ENCODE measurements at places on chromosomes 2 and 18.

GRCh38 chr2:32235315-32235714 lies 29.4 kb downstream of the NLRC4 start:
- DNase-seq: no peak

- no peak for DNase-seq
Observed at GRCh38 chr2:9102861-9103662, 99.6 kb upstream of the MBOAT2 start.

DNA sequence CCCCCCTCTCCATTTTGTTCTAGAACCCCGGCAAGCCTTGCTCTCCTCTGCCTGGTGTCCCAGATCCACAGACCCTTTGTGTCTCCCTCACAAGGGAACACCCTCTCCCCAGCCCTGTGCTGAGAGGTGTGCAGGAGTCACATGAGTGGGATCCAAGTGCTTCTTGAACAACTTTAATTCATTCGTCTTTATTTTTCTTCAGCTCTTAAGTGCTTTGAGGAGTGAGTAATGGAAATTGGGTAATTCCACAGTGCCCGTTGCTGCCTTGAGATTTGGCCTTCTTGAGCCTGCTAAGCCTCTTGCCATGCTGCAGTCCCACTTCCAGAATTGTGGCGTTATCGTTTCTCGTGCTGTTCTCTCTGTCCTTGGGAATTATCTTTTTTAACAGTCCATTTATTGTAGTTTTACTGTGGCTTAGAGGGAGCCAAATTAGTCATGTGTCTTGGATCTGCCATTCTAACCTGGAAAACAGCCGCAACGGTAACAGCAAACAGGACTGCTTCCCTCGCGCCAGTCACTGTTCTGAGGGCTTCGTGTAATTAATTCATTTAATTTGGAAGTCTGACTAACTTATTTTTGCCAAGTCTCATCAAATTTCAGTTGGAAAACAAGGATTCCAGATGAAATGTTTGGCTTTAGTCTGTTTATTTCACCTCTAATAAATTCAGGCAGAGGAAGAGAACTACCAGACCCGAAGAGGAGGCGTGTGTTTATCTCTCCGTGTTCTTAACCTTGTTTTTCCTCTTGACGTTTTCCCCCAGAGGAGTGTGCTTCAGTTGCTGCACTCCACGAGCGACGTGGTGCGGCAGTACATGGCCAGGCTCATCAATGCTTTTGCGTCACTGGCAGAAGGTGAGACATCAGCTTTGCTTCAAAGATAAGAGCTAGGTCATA lies 72.0 kb downstream of the ARMC9 start:
- DNase-seq: no peak

- no peak for DNase-seq
Observed at GRCh38 chr2:215619989-215620388, 184.1 kb upstream of the FN1 start.

- no peak for DNase-seq
Observed at GRCh38 chr2:85854166-85854509, 34.7 kb downstream of the ST3GAL5 start.

DNA sequence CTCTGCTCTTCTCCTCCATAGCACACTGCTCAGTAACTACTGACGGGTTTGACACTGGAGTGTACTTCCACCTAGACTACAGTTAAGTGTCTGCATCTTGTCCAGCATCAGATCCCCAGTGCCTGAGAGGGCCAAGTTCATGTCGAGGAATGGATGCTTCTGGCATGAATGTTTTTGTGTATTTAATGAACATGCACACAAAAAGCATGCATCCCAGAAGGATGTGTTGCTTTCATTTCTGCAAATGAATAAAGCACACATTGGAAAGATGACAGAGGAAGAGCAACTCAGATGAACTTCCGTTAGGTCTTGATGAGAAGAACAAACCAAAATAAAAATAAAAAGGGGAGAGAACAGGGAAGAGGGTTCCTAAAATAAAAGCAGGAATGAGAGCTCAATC lies 27.9 kb downstream of the C2orf49 start:
- DNase-seq: no peak

DNA sequence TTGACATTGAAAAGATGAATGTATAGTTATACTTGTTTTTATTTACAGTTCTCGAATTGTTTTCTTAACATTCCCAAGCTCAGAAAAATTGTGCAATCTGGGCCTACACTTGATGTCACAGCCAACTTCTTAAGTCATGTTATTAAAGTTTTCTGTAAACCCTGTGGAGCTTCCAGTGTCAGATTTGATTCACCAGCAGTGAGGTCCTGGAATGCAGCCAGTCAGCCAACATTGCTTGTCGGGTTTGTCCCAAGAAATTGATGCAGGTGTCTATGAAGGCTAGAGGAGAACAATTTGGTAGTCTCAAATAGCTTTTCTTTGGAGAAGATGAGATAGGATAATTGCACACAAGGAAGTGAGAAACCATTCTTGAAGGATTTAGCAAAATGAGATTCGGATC lies 732.2 kb downstream of the DPP10 start:
- DNase-seq: no peak

- no peak for DNase-seq
Observed at GRCh38 chr2:102736110-102736409, 25.8 kb upstream of the TMEM182 start.

DNA sequence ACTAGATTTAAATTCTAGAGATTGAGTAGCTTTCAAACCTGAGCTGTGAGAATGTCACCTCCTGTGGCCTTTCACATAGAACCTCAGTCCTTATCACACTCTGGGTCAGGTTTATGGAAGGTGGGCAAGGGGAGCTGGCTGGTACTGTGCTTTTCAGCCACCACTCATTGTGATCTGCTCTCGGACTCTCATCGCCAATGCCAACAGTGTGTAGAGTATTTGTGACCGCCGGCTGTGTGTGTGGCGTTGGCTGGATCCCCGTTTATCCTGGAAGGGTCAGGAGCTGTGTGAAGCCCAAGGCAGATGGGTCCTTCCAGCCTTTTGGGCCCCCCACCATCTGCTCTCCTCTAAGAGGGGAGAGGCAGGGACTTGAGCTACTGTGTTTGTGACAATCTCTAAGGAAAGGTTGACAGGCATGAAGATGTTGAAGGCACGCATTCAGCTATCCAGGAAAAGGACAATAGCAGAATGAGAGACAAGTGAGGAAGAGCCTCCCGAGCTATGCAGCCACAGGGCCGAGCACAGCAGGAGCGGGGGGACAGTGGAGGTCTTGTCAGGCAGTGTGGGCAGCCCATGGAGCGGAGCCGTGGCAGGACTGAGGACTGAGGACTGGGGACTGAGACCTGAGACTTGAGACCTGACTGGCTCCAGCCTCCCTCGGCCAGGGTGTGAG lies 107.1 kb upstream of the TPO start:
- DNase-seq: no peak

DNA sequence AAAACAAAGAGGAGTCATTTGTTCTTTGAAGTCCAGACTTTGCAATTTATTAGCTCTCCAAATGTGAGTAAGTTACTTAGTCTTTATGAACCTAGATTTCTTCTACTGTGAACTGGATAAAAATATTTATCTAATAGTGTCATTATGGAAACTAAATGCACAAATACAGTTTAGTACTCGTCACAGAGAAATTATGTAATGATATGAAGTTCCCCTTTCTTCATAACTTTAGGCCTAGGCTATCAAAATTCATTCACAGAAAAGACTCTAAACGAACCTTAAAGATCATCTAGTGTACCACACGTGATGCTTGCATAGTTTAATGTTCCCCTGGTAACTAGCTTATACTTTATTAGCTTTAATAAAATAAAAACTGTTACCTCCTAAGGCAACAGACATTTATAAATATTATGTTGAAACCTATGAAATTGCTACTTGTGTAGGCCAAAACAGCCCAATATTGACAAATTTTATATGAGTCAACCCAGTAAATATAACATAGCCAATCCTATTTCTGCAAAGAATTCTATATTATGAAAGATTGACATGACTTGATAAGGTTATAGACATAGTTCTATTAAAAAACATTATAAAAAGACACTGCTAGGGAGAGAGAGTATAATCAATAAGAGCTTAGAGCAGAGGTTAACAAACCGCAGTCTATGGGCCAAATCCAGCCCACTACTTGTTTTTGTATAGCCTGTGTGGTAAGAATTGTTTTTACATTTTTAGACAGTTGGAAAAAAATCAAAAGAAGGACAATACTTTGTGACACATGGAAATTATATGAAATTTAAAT lies 44.9 kb upstream of the ITPRID2 start:
- DNase-seq: no peak

DNA sequence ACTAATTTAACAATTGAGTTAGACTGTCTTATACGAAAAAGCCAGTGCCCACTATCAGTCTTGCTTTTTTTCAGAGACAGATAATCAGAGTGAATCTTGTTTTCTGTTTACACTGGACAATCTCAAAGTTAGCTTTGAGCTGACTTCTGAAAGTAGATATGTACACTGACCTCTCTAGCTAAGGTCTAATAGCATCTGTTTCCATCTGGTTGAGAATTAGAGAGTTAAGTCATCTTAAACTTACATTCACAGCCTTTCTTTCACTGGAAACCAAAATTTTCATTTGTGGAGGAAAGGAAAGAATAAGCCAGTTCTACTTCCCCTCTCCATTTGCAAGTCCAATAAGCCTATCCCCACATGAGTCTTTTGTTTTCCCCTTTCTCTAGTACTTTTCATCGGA lies 89.3 kb downstream of the VRK2 start:
- no peak for DNase-seq

DNA sequence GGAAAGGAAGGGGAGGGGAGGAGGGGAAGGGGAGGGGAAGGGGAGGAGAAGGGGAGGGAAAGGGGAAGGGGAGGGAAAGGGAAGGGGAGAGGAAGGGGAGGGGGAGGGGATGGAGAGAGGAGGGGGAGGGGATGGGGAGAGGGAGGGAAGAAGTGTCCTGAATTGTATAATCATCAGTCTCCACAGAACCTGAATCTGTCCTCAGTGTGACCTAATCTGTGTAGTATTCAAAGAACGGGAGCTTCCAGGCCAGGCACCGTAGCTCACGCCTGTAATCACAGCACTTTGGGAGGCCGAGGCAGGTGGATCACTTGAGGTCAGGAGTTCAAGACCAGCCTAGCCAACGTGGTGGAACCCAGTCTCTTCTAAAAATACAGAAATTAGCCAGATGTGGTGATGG lies 41.1 kb upstream of the CCDC150 start:
- no peak for DNase-seq

DNA sequence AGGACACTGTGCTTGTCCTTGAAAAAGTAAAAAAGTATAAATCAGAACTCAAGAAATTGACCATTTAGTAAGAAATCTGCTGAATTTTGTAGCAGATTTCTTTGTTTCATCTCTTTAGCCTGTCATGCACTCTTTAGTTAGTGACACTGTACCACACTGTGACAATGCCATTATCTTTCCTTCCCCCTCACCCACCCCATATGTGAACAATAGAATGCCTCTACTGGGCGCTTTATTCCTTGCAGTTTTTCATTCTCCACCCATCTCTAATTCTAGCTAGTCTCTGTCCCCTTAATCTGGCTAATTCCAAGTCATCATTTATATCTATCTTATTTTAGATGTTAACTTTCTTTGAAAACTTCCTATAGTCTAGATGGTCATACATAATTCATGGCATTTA lies 241.0 kb downstream of the LRP1B start:
- DNase-seq: no peak

DNA sequence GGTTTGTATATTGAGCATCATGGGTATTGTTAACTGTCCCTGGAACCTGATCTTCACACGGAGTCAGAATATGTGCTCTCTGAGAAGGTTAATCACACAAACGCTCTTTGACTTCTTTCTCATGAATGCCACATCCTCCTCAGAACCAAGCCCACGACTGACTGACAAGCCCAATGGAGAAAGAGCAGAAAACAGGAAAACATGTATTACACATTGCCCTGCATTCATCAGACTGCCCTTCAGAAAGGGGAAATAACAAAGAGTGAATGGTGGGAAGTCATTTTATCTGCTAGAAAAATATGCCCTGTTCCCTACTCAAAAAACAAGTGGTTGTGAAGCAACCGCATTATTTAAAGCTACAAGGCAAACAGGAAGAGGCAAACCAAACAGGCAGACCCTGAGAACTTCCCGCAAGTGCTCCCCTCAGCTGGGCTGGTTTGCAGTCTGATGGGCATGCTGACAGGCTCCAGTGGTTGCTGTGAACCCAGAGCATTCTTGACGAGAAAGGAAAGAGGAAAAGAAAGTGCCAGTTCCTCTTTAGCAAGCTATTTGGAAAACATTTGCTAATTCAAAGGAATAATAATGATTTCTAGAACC lies 172.9 kb upstream of the SETBP1 start:
- DNase-seq: no peak

DNA sequence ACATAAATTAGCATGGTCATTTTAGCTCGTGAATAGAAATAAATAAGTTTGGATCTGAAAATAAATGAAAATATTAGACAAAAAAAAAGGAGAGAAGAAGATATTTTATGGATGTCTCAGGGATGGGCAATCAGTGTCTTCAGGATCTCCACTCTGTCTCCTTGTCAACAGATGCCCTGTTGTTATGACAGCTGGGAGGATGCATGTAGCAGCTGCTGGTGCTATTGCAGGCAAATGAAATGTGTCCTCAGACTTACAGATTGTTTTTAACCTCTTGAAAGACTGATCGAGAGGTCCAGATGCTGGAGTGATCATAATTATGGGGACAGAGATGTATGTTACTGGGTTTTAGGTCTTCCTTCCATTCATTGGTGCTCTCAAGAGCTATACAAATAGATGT lies 24.7 kb upstream of the ARL4C start:
- no peak for DNase-seq

DNA sequence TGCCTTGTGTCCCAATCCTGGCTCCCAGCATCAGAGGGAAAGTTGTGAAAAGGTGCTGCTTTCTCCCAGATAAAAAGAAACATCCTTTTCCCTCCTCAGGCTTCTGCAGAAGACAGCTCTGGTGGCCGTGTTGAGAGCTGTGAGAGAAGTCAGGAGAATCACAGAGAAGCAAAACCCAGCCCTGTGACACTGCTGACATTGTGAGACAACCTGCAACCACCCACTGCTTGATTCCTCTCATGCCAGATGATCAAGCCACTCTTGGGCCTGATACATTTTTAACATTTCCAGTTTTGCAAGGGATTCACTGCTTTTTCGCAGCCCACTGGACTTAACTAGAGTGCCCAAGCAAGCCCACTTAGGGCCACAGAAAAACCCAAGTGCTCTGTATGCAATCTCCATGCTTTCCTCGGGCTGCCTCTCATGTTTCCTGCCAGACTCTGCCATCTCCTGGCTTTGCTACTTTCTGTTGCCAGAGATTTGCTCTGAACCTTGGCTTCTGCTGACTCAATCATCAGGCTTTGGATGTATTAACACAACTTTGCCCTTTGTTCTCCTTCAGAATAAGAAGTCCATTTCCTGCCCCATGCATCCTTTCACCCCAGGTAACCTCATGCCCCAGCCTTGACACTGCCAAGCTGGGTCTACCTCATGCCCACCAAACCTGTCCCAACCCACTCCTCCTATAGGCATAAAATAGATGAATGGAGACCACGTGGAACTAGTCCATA lies 24.9 kb upstream of the TTR start:
- no peak for DNase-seq

DNA sequence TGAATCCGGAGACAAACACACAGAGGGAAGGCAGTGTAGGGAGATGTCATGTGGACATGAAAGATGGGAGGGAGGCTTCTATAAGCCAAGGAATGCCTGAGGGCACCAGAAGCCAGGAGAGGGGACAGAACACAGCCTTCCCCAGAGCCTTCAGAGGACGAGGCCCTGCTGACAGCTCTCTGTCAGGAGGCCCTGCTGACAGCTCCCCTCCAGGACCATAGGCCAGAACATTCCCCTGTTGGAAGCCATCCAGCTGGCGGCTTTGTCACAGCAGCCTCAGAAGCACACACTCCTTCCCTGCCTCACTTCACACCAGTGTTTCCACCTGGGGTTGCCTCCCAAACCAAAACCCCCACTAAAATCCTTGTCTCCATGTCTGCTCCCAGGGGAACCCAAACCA lies 171.3 kb upstream of the ID2 start:
- DNase-seq: no peak

- DNase-seq: no peak
Observed at GRCh38 chr18:72206814-72207213, 337.3 kb downstream of the CBLN2 start.
